Ovary (tissue), 10 donors: ENCODE measurements at places on chromosomes 4 and X. TPM values are rescaled to one million over a fixed set of nuclear protein-coding genes. Genes with fewer than 3 reads are reported as not detected.

GRCh38 chr4:108544481-108544880, 75.9 kb upstream of the RPL34 start:
- no peak for DNase-seq

DNA sequence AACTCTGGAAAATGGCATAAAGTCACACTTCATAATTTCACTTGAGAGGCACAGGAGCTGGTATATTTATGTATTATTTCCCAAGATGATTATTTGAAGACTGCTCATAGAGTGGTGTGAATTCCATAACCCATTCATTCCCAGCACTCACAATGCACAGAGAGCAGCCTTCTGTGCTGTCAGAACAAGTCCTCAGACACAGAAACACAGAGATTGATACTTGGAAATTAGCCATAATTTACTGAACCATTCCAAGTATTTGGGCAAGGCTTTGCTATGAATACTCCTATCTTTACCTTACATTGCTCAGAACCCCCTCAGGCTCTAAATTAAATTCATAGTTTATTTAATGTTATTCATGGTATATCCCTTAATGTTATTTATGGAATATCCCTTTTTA, 53.6 kb downstream of the PABPC4L start:
- no peak for DNase-seq

DNA sequence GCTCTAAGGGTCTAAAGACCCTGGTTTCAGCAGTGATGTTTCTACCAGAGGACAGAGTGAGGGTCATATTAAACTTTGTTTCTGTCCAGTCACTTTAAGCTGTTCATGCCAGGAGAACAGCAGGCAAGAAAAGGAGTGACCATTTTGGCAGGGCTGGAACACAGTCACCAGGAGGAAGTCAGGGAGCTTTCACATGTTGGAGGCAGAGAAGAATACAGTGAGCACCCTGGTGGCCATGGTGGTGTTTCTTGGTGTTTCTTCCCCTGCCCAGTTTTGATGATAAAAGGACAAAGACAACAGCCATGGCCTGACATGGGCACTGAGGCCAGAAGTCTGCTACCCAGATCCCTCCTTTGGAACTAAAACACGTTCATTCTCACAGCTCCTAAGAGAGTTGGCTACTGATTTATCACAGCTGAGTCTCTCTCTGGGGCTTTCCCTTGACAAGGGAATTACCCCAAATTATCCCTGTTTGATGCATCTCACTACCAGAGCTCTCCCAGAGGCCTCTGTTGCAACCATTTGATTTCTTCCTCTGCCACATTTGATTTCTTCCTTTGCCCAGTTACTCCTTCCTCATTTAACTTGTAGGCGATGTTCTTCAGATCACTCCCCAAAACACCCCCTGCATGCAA, 106.4 kb upstream of the NWD2 start:
- DNase-seq = no peak

DNA sequence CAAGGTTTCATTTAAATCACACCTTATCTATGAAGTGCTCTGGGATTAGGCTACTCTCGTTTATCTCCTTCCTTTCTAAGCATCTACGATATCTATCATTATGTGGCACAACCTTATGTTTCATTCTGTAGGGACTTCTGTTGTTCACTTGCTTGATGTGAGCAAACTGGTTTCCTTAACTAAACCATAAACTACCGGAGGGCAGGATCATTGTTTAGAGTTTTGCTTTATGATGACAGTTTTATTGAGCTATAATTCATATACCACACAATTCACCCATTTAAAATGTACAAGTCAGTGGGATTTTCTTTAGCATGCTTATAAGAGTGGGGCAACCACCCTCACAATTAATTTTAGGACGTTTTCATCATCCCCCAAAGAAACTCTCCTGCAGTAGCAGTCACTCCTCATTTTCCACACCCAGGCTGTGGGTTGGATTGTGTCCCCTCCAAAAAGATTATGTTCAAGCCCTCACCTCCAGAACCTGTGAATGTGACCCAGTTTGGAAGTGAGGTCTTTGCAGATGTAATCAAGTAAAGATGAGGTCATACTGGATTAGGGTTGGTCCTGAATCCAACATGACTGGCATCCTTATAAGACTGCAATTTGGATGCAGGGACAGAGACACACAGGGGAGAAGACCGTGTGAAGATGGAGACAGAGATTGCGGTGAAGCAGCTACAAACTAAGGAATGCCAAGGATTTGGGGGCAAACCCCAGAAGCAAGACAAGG, 42.1 kb upstream of the SH3RF1 start:
- DNase-seq = no peak

DNA sequence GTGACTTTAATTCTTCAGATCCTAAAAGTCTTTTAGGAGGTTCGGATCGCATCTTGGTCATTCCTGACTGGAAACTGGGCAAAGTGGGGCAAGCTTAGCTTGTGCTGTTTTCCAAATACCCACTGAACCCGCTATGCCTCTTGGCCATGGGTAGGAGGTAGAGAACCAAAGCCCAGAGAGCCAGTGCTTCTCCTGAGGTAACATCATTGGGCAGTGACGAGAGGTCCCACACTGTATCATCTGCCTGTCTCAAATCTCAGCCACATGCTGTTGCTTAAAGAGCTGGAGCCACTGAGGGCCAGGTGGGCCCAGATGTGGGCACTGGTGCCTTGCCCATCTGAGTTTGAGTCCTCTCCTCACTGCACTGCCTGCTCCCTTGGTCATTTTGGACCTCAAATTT, 68.2 kb downstream of the SLC2A9 start:
- no peak for DNase-seq

DNA sequence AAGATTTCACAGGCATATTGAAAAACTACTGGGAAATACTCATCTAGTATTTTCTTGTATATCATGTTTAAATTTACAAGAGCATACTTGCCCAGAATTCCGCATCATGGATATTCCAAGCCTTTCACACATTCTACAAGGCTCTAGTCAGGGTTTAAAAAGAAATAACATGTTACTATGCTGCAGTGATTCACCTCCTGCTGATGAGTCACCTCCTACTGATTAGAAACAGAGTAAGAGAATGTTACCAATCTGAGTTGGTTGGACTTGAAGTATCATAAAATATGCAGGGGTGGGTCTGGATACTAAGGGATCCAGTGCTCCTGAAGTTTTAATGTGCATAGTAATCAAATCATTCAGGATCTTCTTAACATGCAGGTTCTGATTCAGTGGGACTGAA, 192.0 kb upstream of the ANK2 start:
- no peak for DNase-seq

DNA sequence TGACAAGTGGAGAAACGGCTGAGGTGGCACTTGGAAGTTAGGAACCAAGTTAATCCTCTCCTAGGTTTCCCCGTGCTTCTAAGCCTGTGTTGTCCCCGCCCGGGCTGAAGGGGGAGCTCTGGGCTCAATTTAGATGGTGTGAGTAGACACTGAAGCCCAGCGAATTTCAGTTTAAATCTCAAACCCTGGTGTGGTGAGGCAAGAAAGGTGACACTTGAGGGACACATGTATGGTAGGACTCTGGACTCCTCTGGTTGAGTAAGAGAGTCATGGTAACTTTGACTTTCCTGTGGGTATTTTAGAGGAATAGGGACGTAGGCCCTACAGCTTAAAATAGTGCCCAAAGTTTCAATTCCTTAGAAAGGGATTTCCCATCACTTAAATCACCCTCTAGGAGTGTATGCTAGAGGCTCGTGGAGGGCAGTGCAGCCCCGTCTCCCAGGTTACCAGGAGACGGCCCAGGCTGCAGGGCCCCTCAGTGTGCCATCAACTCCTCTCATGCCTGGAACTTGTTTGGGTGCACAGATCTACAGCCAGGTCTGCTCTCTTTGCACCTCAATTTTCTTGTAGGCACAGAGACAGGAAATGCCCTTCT, 24.0 kb downstream of the HAND2 start:
- DNase-seq = peak; percentile 56

WDR17 gene
- total RNA-seq = 2.3 TPM

FRAS1 gene
- 0.95 TPM for total RNA-seq

RTL9 gene
- total RNA-seq = 2.2 TPM

ENPP6 gene
- 6.4 TPM for total RNA-seq

CORIN gene
- 0.48 TPM for total RNA-seq

USP17L11 gene
- not detected for total RNA-seq
